ENCODE measurements at places on chromosomes 12 and 14.

DNA sequence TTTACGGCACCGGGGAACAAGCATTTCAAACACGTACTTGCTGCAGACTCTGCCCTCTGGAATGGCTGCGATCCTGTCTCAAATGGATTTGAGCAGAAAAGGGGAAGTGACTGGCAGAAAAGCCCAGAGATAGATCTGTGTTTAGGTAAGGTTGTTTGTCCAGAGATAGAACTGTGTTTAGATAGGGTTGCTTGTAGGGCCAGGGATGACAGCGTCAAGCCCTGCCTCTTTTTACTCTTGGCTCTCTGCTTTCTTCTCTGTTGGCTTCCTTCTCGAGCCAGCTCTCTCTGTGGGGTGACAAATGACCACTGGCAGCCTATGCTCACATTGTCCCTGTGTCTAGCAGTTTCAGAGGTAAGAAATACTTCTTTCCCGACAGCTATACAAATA is 11.4 kb downstream of the DGLUCY start:
- DNase-seq, result no peak

GRCh38 chr12:93582351-93582750 is 9.9 kb downstream of the SOCS2 start:
- no peak for DNase-seq

DNA sequence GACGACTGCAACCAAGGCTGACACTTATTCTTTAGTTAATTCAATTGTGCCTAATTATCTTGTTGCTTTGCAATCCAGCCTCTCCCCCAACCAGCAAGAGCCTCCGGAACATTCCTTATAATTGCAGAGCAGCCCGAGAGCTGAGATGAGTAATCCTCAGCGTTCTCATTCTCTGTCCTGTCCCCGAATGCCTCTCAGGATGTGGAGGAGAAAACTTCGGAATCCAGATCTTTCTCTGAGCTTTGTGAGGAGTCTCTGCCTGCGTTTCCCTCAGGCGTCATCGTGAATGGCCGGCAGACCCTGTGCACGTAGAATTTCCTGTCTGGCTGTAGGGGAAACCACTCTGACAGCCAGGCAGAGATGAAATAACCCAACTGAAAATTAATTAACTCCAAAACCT is 160.5 kb upstream of the DIO3 start:
- DNase-seq, result no peak

- no peak for DNase-seq
These were observed 19.5 kb downstream of the TMED10 start for GRCh38 chr14:75156901-75157300.

- no peak for DNase-seq
These were observed 117.0 kb upstream of the CCDC198 start for GRCh38 chr14:57610631-57611030.

DNA sequence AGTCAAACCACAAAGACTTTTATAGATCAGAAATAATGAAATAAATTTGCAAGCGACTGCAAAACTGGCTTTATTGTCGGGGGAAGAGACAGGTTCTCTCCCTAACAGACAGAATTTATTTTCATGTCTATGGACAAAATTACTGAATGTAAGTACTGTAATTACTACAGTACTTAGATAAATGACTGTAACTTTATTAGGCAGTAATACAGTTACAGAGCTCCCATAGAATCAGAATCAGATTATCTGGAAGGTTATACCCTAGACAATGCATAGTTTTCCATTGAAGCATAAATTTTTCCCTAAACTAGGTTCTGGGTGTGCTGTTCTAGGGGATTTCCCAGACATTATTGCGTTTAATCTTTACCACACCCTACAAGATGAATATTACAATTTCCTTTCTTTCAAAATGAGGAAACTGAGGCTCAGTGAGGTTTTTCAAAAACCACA is 114.2 kb downstream of the C12orf75 start:
- DNase-seq, result no peak

- DNase-seq, result no peak
These were observed 249.2 kb upstream of the BTG1 start for GRCh38 chr12:92394895-92395294.

DNA sequence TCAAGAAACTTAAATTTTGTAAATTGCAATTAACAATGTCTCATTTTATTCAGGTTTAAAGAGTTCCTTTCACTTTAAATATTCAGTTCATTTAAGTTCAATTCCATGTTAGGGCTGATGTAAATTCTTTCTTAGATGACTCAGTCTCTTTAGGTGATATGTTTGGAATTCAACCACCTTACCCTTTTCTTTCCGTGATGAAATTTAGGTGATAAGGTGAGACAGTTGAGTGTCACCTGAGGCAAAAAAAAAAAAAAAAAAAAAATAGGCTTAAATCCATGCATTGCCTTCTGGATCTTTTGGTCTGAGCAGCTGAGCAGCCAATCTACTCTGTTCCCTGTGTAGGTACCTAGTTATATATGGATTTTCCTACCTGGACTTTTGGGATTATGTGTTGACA is 299.5 kb downstream of the DAD1 start:
- no peak for DNase-seq

GRCh38 chr14:100317912-100318808 is 5.0 kb upstream of the SLC25A47 start:
- DNase-seq, result peak; percentile 20

- DNase-seq, result no peak
These were observed 72.7 kb downstream of the SAMD4A start for GRCh38 chr14:54639611-54640010.

DNA sequence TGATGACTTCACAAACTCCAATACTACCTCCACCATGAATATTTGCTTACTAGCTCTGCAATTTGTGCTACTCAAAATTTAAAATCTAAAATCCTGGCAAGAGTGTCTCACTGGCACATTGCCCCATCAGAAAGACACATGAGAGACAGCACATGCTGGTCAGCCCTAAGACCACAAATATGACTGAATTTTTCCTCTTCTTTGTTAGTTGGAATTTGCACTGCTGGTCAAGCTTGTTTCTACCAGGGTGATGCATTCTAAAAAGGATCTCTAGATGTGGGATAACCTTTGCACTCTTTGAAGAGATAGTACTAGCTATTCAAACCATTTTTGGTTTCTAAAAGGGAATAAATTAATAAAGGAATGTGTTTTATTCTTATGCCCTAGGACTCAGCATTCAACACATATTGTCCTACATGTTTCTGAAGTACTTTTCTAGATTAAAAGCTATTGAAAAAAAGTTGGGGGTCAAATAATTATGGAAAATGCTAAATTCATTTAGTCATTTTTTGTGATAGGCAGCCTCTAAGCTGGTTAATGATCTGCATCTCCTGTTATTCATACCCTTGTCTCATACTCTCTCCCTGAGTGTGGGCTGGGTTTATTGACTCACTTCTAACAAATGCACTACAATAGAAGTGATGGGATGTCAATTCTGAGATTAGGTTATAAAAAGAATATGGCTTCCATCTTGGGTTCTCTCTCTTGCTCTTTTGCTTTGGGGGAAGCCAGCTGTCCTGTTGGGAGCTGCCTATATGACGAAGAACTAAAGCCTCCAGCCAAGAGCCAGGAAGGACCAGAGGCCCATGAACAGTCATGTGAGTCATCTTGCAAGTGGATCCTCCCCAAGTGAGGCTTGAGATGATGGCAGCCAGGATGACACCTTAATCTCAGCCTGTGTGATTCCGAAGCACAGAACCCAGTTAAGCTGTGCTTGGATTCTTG is 211.5 kb upstream of the CRY1 start:
- no peak for DNase-seq

GRCh38 chr12:52062167-52063081 is 7.4 kb upstream of the ATG101 start:
- no peak for DNase-seq

DNA sequence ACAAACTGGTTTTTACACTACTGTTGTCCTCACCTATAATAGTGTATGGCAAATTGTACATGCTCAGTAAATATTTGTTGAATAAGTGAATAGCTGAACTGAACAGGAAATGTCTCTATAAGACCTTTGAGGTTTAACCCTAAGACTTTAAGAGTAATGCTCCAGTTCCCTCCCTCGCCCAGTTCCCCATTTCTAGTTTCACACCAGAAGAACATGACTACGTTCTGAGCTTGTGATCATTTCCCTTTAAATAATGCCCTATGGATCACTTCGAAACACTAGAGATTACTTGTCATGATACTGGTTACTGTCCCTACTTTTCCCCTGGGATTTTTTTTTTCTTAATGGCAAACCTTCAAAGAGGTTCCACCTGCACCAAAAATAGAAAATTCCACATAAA is 69.3 kb downstream of the PRKD1 start:
- DNase-seq, result no peak

GRCh38 chr12:34215213-34215892 is 193.1 kb downstream of the ALG10 start:
- DNase-seq, result no peak

DNA sequence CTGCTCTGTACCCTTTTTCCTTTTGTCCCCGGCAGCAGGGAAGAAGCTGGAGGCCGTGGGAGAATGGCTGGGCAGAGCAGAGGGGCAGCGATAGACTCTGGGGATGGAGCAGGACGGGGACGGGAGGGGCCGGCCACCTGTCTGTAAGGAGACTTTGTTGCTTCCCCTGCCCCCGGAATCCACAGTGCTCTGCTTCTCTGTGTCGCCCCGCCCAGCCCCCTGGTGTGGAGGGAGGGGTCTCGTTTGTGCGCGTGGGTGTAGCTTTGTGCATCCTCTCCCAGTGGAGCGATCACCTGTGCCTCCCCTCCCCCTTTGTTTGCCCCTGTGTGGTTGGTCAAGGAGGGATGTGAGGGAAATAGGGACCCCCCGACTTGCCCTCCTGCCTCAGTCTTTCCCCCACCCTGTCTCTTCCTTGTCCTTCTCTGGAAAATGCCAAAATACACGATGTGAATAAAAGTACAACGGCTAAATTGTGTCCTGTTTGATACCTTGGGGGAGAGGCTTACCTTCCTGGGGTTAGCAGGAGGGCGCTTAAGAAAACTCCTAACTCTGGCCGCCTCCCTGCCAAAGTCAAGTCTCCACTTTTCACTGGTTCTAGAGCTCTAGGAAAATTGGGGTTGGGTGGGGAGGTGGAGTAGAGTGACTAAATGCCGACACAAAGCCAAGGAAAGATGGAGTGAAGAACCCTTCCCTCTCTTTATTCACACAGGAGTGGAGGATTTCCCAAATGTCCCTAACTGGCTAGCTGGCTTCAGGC is 990 bp upstream of the TPI1 start:
- no peak for DNase-seq

DNA sequence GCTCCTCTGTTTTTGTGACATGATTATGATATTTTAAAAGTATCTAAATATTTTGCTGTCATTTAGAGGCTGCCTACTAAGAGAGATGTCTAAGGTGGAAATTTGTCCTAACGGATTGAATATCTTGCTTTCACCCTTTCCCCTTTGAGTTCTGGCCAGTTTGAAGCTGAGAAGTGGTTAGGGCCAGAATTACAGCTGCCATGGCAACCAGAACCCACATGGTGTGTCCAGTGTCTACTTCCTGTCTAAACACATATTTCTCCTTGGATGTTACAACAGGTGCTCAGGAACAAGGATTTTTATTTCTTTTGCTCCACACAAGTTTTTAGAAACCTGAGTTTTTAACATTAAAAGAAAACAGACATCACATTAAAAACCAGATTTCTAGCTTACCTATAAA is 335.1 kb upstream of the OR4E1 start:
- no peak for DNase-seq

DNA sequence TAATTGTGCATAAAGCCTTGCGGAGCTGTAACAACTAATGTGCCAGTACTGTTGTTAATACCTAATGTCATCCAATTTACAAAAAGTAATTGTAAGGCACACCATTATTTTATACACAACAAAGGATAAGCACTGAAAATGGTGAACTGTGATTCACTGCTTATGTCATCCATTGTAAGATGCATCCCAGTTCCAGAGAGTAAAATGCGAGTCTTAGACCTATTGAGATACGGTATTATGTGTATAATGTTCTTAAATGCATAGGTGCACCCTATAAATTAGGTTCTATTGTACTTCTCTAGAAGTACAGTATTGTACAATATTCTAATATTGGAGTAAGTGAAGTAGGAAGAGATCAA is 406 bp downstream of the PARP2 start:
- DNase-seq, result no peak

DNA sequence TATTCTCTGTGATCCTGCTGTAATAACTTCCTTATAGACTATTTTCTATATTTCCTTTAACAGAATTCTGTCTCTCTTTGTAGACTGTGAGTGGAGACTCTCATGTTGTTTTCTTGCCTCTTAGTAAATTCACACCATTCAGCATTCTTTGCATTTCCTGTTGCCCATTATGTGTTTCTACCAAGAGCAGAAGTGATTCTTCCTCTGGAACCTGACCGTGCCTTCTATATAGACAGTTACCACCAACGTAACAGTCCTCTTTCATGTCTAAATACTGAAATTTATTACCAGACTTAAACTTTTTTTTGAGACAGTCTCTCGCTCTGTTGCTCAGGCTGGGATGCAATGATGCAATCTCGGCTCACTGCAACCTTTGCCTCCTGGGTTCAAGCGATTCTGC is 31.1 kb downstream of the METAP2 start:
- no peak for DNase-seq

DNA sequence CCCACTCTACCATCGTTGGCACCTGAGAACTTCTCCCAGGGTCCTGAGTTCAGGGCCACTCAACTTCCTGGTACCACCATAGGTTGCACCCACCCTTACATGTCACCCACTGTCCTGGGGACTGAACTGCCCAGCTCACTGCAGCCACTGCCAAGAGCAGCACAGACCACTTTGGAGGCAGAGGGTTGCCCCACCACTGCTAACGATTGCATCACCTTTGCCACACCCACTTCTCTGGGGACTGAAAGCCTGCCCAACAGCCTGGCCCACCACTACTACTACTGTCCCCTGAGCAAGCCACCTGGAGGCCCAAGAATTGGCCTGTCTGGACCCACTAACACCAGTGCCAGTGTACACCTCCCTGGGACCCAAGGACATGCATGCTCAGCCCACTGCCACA is 27.6 kb downstream of the CACNA2D4 start:
- DNase-seq, result no peak

DNA sequence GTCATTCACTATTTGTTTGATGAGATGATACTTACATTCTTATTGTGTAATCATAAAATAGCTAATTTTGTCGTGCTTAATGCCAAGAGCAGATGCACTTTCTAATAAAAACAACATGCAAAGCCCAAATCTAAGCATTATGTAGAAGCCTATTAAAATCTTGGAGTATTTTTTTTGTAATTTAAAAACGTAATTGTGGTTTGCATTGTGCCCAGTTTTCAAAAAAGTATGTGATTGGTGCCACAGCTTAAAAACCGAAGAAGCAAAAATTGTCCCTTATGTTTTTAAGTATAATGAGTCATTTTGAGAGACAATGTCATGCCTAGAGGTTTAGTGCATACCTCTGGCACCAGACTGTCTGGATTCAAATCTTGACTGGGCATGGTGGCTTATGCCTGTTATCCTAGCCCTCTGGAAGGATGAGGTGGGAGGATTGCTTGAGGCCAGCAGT is 464.8 kb upstream of the RGS6 start:
- no peak for DNase-seq

GRCh38 chr14:71497645-71498086 is 434.6 kb upstream of the RGS6 start:
- no peak for DNase-seq
